Non-pigmented ciliary epithelial cell (primary cell): ENCODE measurements at places on chromosomes 3 and 15.
A peak's percentile ranks its signal among the peaks of the same experiment; 100 is the strongest.

DNA sequence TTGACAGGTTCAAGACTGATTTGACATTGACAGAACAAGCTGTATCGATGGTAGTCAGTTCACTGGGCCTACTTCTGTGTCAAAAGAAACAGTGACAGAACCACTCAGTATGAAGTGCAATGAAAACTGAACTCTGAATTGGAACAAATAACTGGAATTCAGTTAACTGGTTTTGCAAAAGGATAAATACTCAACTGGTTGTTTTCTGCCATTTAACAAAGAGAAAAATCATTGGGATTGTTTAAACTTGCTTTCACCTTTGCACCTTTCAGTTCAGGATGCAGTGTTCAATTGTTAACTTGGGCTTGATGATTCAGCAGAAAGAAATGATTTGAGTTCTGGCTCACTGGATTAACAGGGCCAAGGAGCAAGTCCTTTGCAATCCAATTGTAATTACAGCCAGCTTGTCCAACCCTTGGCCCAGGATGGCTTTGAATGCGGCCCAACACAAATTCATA, 4.9 kb downstream of the BTD start:
- DNase-seq: no peak

DNA sequence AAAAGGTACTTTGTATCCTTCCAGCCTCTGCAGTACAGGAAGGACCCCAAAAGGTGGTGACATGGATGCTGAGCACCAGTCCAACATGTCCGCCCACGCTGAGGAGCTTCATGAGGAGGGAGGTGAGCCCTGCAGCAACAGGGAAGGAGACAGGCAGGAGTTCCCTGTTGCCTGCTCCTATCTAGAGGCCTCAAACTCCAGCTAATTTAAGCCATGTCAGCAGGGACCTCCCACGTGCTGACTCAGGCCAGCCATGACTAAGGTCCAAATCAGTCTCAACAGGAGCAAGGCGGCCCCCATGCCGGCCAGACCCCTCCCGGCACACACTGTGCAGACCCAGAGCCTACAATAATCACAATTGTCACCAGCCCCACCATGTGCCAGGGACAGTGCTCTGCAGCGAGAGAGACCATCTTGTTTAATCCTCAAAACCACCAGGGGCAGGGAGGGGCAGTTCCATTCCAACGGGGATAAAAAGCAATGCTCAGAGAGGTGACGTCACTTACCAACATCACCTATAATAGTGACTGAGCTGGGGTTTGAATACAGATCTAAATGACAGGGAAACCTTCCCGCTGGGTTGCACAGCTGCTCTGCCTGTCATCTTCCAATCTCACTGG, 54.5 kb upstream of the GATA2 start:
- peak; percentile 36 for DNase-seq

- no peak for DNase-seq
These were observed 434.4 kb downstream of the NR2F2 start for GRCh38 chr15:96764946-96765345.

DNA sequence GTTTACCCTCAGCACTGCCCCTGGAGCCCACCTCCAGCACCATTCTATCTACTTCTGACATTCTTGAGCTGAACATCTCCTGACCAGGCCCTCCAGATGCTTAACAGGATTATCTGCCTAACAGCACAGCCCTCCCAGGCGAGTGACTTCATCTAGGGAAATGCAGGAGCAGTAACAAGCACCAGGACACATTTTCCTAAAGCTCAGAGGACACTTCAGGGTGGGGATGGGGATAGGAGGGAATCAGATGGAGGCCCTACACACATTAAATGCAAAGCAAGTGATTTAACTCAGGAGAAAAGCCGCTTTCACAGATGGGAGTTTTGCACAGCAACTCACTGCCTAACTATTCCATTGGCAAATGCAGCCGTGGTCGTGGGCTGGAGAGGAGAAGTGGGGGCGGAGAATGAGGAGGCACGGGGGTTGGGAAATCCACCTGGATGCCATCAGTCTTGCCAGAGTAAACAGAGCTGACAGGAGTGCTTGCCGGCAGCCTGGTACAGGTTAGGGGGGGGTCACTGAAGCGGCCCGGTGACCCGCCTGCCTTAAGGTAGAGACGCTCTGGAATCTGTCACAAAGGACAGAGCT, 21.3 kb upstream of the BNC1 start:
- DNase-seq: no peak

GRCh38 chr15:94620632-94621031, 389.3 kb downstream of the MCTP2 start:
- DNase-seq: no peak

GRCh38 chr15:100190675-100191074, 151.1 kb downstream of the ADAMTS17 start:
- no peak for DNase-seq

- no peak for DNase-seq
These were observed 151.0 kb downstream of the TJP1 start for GRCh38 chr15:29670998-29671981.
